ENCODE measurements at places on chromosomes 1 and 21.

- no peak for DNase-seq
Observed at GRCh38 chr1:37945743-37946702, 830 bp downstream of the INPP5B start.

- no peak for DNase-seq
Observed at GRCh38 chr1:1779320-1779675, 1.0 kb upstream of the NADK start.

DNA sequence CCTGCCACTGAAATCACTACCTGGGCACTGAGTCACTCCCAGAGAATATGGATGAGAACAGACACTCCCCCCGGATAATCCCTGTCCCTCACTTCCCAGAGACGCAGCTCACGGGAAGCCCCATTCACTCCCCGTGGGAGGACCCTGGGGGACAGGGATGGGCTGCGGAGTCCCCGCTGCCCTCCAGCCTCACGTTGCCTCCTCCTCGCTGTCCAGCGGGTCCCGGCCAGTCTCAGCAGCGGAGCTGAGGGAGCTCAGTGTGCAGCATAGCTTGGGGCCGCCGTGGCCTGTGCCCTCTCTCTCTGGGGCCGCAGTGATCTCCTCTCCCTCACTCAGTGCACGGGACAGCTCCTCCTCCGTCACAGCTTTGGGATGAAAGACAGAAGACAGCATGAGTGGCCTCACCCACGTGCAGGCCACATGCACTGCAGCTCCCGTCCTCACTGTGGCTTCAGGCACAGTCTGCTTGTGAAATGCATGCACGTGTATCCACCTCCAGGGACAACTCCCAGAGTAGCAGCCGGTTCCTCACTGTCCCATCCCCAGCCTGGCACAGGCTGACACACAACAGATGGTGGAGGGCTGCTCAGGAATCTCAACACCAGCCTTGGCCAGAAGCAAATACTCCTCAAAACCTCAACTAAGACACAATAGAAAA is 7.4 kb downstream of the CFAP410 start:
- no peak for DNase-seq

DNA sequence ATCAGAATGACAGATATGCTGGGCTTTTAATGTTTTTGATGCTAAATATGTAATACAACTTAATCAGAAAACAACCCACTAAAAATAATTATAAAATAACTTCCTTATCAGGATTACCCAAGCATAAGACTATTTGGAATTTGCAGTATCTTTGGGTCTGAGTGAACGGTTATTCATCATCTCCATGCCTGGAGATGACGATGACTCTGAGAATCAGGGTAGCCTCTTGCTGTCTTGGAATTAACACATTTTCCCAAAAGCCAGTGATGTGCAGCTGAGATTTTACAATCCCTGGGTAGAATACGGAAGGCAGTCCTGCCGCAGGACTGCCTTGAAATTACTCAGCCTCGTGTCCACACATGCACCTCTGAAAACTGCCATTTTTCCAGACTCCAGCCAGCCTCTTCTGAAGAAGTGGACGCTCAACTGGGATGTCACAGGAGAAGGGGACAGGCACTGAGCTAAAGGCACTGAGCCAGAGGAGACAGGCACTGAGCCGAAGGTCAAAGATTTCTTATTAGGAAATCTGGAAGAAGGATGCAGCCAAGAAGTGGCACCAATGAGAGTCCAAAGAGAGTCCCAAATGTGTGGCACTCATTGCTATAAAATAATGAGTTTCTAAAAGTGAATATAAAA is 85.5 kb downstream of the PGBD5 start:
- DNase-seq, result no peak

DNA sequence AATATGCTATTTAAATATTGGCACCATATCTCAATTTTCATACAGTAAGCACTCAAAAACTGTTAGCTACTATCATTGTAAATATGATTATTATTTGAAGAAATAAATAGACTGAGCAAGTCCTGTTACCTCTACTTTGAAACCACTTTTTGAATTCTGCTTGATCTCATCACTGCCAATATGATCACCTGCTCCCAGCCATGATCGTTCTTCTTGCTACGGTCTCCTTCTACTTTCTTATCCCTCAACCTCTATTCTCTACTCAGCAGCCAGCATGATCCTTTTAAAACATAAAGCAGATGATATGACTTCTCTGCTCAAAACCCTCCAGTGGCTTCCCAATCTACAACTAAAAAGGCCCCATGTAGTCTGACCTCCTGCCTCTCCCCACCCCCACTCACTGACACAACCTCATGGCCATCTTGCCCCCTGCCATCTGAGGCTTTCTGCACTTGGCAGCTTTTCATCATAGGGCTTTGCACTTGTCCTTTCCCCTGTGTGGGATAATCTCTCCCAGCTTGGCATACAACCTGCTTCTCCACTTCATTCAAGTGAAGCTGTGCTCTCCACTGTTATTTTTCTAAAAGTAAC is 27.2 kb downstream of the CD34 start:
- no peak for DNase-seq

DNA sequence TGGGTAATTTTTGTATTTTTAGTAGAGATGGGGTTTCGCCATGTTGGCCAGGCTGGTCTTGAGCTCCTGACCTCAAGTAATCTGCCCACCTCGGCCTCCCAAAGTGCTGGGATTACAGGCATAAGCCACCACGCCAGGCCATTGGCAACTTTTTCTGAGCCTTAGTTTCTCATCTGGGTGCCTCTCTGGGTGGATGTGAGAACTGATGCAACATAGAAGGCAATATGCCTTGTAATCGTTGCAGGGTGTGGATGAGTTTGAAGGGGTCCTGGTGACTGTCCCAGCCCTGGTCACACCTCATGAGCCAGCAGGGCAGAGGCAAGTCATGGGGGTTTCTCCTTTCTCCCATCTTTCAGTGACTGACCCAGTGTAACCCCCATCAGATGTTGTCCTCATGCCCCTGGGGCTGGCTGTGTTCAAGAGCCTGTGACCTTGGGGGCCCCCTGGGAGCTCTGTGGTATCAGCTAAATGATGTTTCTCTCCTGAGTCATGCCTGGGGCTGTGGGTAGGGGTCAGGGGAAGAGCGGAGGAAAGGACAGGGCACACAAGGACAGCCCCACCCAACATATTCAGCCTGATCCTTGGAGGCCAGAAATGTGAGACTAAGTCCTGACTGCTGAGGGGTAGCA is 3.6 kb downstream of the COL9A2 start:
- no peak for DNase-seq

GRCh38 chr1:213176341-213176740 is 125.3 kb downstream of the RPS6KC1 start:
- DNase-seq, result no peak

DNA sequence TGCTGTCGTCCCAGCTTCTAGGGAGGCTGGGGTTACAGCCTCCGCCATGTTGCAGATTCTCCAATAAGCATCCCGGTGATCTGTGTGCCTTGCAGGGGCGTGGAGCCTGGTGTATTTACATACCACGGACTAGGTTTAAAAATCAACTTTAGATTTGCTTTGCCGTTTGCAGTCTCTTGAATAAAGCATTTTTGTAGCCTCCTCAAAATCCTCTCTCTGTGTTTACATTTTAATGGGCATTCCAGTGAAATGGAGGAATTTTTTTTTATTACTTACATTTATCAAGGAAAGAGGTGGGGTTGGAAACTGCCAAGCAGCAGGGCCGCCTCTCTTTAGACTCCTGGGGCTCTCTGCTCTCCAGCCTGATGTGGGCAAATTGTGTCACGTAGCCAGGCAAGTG is 437.5 kb upstream of the VAMP3 start:
- no peak for DNase-seq

GRCh38 chr1:213055767-213056166 is 4.7 kb downstream of the RPS6KC1 start:
- no peak for DNase-seq

DNA sequence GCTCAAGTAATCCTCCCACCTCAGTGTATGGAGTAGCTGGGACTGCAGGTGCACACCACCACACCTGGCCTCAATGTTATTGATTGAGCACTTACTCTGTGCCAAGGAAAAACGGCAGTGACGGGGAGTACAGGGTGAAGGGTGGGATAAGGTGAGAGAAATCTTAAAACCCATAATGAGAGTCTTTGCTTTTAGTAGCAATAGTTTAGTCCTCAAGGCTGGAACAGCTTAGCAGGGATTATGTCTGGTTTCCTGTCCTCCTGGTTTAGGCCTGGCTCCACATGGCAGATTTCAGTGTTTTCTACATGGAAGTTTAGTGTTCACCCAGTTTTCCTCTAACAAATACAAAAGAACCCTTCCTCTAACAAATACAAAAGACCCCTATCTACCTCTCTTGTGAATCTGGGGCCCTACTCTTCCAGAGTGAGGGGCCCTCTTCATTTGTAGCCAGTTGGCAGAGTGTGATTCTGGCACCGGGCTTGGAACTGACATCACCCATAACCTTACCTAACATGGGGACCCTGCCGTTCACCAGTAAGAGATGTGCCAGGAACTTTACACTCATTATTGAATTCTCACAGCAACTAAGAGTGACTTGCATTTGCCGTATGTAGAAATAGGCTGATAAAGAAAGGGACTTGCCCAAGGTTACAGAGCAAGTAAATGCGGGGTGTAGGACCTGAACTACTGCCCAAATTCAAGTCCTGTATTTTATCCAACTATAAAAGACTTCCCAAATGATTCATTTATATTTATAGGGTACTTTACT is 6.9 kb downstream of the ZNF691 start:
- no peak for DNase-seq

- DNase-seq, result no peak
Observed at GRCh38 chr1:199163267-199163666, 524.4 kb downstream of the PTPRC start.

- no peak for DNase-seq
Observed at GRCh38 chr1:175136246-175136645, 56.3 kb downstream of the KIAA0040 start.

DNA sequence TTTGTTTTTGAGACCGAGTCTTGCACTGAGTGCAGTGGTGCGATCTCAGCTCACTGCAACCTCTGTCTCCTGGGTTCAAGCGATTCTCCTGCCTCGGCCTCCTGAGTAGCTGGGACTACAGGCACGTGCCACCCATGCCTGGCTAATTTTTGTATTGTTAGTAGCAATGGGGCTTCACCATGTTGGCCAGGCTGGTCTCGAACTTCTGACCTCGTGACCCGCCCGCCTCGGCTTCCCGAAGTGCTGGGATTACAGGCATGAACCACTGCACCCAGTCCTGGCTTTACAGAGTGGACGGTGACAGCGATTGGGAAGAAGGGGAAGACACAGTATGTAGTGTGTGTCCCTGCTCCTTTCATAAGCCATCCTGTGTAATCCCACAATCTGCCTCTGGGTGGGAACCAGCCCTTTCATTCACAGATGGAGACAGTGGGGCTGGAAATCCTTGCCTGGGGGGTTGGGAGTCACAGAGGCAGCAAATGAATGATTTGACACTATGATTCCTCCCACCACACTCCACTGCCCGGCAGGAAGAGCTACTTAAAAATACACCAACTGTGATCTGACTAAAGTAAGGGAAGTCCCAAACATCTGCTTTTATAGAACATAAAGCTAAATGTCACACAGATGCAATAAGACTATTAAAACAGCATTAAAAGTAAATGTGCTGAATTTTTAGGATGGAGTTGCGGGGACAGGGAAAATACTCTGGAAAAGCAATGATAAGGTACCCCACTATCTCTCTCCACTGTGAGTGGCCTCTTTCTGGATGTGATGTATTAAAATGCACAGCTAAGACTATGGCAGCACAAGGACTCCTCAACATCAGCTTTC is 4.5 kb downstream of the PARP1 start:
- no peak for DNase-seq

DNA sequence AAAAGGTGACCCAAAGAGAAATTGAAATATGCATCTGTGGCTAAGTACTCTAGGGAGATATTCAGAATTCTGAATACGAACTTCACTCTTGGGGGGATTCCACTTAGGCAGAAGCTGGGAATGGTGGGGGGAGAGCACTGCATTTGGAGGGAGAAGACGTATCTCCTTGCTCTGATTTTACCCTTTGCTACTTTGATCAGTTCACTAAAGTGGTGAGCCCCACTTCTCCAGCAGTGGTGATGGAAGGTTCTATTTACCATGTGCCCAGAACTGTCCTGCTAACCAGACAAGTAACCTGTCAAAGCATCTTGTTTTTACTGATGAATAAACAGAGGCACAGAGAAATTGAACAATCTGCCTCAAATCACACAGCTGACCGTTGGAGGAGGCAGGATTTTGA is 483.4 kb downstream of the SIPA1L2 start:
- no peak for DNase-seq

DNA sequence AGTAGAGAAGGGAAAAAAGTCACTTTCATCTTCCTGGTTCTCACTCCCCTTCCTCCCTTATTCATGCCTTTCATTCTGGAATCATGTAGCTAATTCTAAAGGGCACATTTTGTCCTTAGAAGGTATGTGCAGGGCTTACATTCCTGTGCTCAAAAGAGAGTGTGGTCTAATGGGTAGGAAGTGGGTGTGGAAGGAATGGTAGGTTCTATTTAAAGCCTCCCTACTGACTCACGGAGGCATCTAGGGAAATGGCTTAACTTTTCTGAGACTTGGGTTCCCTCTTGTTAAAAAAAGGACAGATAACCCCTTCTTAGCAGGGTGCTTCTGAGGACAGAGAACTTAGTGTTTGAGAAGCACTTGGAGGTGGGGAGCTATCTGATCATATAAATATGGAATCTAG is 249.3 kb upstream of the DUSP10 start:
- peak; percentile 87 for DNase-seq

GRCh38 chr1:15668089-15668754 is 15.9 kb upstream of the PLEKHM2 start:
- DNase-seq, result no peak

DNA sequence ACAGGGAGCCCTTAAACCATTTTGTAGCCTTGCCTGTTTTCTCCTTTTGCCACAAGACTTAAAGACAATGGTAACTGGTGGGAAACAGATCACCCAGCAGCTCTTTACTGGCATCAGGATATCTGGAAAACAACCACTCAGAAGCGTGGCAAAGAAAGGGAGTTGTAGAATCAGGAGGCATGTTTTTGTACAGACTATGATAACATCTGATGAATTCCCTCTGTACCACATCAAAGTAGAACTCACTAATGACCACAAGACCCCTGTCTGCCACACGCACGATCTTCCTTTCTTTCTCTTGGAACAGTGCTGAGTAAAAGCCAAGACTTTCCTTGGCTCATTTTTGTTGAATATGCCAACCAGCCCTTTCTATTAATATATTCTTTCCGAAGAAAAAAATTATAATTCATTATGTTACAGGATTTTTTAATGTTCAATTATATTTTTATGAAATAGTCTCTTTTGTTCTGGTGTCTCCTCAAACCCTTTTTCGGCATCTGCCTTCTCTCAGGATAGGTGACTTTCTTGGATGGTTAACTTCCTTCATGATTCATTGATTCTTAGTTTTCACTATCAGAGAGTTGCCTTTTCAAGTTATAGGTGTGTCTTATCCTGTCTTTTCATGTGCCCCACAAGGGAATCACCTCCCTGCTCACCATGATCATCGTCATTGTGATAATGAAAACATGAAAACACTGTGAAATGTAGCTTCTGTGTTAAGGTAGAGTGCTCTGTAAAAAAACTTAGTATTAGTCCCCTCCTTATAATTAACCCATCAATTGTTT is 7.9 kb upstream of the PHGDH start:
- DNase-seq, result peak; percentile 43

GRCh38 chr21:46457801-46458314 is 833 bp upstream of the DIP2A start:
- peak; percentile 32 for DNase-seq
